IPS DF 6.9 (cell line): ENCODE measurements at places on chromosomes 3 and 15.

GRCh38 chr3:64170270-64170669 is 55.0 kb downstream of the PRICKLE2 start:
- H3K4me3 ChIP-seq, result no peak overlapping the region
- no peak overlapping the region for H3K27ac ChIP-seq
- DNase-seq, result no peak
- H3K4me1 ChIP-seq, result no peaks in the 10 kb centered on the region
- no peaks in the 10 kb centered on the region for H3K27me3 ChIP-seq

GRCh38 chr15:60583194-60583593 is 104.3 kb upstream of the ICE2 start:
- H3K4me1 ChIP-seq, result no peaks in the 10 kb centered on the region
- H3K36me3 ChIP-seq, result no peaks in the 10 kb centered on the region
- H3K27me3 ChIP-seq, result no peaks in the 10 kb centered on the region; the same call in 1 of the 2 replicates
- no peak overlapping the region for H3K4me3 ChIP-seq
- no peak for DNase-seq

DNA sequence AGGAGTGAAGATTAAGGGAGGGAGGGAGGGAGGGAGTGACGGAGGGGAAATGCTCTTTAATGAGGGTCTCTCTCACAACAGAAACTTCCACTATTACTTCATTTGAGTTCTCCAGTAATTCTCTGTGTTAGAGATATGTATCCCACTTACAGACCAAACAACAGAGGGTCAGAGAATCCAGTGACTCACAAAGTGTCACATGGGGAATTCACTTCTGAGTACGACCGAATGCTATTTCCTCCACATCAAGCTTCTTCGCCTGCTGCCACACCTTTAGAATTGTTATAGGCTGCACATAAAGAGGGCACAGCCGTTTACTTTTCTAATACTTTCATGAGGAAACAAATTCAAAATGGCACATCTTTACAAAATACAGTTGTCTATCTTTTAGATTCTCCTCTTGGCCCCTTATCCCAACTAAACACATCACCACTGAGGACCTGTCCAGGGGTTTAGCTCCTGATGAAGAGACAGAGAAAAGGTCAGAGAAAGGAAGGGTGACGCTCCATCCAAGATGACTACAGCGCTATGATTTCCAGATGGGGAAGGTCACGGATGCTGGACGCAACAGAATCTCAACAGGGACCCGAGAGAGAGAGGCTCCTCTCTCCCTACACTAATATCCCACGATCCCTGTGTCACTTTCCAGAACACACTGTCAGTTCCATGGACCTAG is 119.0 kb downstream of the XXYLT1 start:
- no peak overlapping the region for H3K27ac ChIP-seq
- H3K36me3 ChIP-seq, result no peaks in the 10 kb centered on the region
- no peaks in the 10 kb centered on the region for H3K27me3 ChIP-seq

DNA sequence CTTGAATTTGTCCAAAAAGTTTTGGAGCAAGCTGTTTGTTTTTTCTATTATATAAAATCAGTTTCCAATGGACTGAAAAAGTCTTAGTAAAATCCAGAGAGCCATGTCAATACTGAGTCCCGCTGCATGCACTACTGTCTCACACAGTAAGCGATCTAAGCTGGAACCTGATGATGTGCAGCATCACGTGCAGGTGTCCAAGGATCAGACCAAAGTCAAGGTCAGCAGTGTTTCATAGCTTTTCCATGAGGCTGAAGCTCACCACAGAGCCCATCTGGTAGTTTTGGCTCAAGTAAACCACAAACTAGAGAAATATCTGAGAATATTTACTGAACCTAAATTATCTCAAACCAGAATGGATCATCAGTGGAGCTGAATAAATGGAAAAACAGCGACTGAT is 784.0 kb upstream of the SEMA6D start:
- H3K4me1 ChIP-seq, result no peaks in the 10 kb centered on the region
- no peak for DNase-seq
- no peak overlapping the region for H3K27ac ChIP-seq
- H3K4me3 ChIP-seq, result no peak overlapping the region
- no peaks in the 10 kb centered on the region for H3K27me3 ChIP-seq

DNA sequence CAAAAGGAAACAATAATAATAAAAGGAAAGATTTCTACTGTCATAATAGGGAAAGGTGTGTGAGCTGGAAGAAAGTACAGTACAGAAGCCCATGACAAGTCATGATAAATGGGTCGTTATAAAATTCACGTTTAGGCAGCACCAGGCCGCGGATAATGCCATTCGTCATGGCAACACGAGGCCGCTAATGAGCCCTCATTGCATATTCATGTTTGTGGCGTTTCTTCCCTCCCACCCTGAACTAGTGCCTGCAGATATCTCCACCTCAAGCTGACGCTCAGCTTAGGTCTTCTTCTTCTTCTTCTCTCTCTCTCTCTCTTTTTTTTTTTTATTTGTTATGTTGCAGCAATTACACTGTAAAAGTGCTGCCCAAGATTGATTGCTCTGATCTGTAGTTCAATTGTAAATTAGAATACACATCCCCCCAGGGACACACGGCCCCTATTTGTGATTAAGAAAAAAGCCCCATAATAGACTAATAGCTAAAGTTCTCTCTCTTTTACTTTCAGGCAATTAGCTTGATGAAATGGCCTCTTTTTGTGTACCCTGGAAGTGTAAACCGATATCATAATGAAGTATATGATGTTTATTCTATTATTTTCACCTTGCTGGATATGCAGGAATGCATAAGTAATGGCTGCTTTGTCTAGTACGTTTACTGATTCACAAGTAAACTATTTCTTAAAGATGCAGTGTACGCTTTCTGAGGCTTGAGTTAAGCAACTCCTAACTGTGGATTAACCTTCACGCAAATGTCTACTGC is 61.9 kb upstream of the NR2F2 start:
- H3K4me3 ChIP-seq, result no peak overlapping the region
- no peaks in the 10 kb centered on the region for H3K36me3 ChIP-seq
- no peak for DNase-seq

GRCh38 chr3:14761121-14761672 is 57.6 kb upstream of the FGD5 start:
- H3K27me3 ChIP-seq, result no peaks in the 10 kb centered on the region
- no peaks in the 10 kb centered on the region for H3K4me1 ChIP-seq
- no peaks in the 10 kb centered on the region for H3K36me3 ChIP-seq

DNA sequence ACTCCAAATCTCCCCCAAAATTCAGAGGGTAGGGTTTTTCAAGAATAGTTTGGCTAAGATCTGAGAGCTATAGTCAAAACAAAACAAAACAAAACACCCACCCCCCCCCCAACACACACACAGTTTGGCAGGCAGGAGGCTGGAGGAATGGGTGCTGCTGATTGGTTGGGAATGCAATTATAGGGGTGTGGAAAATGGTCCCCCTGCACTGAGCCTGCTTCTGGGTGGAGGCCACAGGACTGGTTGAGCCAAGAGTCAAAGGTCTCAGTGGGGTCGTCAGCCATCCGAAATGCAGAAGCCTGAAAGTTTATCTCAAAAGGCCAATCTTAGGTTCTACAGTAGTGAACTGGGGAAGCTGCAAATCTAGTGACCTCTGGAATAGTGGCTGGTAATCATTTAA is 2.5 kb upstream of the HACD2 start:
- H3K4me3 ChIP-seq, result no peak overlapping the region
- no peak for DNase-seq
- no peak overlapping the region for H3K27ac ChIP-seq

DNA sequence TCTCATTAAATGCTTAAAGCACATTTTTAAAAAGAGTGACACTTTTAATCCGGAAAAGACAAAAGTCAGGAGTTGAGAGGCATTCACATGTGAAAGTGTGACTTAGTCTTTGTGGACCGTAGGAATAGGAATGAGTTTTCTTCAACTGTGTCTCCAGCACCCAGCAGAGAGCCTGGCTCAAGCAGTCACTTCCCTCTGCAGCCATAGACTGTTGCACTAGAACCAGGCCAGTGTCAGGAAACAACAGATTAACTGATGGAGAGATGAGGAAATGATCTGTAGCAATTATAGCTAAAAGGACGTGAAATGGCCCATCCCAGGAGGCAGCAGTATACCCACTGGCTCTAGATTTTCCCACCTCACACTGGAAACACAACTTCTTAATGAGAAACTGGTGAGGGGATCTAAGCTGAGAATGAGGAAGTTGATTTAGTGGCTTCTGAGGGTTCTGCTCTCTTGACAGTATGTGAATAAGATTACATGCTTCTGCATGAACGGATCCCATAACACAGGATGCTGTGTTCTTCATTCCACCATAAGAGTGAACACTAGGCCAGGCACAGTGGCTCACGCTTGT is 19.8 kb downstream of the CFAP92 start:
- no peak for DNase-seq
- no peak overlapping the region for H3K4me3 ChIP-seq
- H3K36me3 ChIP-seq, result no peaks in the 10 kb centered on the region
- H3K27ac ChIP-seq, result no peak overlapping the region

DNA sequence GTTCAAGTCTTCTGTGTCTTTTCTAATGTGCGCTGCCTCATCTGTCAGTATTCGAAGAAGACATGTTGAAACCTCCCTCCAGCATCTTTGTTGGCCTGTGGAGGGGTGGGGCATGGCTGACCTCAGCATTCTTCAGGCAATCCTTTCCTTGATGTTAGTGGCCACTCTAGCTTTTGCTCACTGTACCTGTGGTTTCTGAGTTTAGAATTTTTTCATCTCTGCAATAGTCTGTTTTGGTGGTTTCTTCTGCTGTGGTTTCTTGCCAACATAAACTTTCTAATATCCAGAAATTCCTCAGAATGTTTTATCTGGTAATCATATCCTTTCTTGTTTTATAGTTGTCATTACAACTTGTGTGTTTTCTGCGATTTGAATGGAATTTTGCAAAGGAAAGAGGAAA is 251.3 kb upstream of the NR2E3 start:
- no peak overlapping the region for H3K4me3 ChIP-seq
- no peak for DNase-seq
- no peaks in the 10 kb centered on the region for H3K27me3 ChIP-seq
- no peaks in the 10 kb centered on the region for H3K36me3 ChIP-seq

DNA sequence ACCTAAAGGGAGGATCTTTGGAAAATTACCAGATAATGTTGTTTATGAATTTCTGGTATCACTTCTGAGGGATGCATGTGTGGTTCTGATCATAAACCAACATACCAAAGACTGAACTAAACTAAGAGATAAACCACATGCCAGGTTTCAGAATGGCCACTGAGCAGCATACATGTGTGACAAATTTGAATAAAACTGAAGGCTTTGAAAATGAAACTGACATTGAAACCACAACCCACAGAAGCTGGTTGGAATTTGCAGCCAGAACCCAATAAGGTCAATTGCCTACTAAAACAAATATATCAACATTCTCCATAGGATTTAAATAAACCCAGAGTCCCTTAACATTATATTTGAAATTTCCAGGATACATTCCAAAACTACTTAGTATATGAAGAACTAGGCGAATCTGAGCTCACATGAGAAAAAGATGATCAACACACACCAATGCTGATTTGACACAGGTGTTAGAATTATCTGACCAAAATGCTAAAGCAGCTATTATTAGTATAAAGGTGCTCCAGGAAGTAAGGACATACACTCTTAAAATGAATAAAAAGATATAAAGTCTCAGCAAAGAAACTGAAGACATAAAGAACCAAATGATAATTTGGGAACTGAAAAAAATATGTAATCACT is 125.0 kb downstream of the ZNF280D start:
- H3K27ac ChIP-seq, result no peak overlapping the region
- H3K4me1 ChIP-seq, result no peaks in the 10 kb centered on the region
- no peaks in the 10 kb centered on the region for H3K36me3 ChIP-seq
- H3K4me3 ChIP-seq, result no peak overlapping the region

DNA sequence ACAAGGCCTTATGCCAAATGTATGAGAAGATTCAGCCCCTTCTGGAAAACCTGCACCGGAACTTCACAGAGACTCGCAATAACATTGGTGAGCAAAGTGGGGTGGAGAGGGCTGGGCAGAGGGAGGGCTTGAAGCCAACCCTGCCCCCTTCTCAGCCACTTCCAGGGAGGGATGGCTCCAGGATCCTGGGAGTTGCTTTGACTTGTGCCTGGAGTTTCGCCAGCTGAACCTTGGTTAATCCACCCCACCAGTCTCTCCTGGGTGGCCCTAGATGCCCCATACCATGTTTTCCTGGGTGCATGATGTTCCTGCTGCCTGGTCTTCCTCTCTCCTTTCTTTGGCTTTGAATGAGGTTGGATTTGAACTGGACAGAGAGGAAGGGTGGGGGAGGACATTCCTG is 10.8 kb downstream of the TBC1D21 start:
- no peak for DNase-seq
- H3K4me3 ChIP-seq, result no peak overlapping the region
- no peaks in the 10 kb centered on the region for H3K4me1 ChIP-seq
- H3K27me3 ChIP-seq, result no peaks in the 10 kb centered on the region
- H3K36me3 ChIP-seq, result no peaks in the 10 kb centered on the region

- no peaks in the 10 kb centered on the region for H3K27me3 ChIP-seq
- H3K4me1 ChIP-seq, result 0 out of 2 replicates have a peak, but pooled peaks cover 1% of the 10 kb centered on the region
- no peak overlapping the region for H3K4me3 ChIP-seq
- no peak overlapping the region for H3K27ac ChIP-seq
Observed at GRCh38 chr3:124907957-124908356, 20.8 kb upstream of the ITGB5 start.

- no peaks in the 10 kb centered on the region for H3K27me3 ChIP-seq
- no peak overlapping the region for H3K27ac ChIP-seq
Observed at GRCh38 chr3:196694941-196695848, 16.9 kb downstream of the CEP19 start.

DNA sequence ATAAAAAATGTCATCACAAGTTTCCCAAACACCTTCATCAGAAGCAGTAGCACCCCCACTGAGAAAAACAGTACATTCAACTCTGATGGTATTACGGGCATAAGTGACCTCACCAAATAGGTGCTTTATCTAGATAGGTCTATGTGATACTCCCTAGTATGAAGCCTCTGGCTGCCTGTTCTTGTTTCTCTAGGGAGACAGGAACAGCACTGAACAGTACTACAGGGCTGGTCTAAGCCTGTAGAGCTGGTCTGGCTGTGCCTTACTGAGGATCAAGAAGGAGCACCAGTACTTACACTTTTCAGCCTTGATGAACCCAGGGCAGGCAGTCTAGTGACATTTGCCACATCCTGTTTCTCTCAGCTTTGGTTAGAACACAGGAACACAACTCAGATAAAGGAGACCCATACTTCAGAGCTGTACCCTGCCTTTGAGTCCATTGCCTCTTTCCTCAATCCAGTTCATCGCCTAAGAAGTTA is 35.9 kb downstream of the OXNAD1 start:
- no peak for DNase-seq
- no peaks in the 10 kb centered on the region for H3K27me3 ChIP-seq
- H3K4me3 ChIP-seq, result no peak overlapping the region
- no peaks in the 10 kb centered on the region; the same call in 1 of the 2 replicates for H3K4me1 ChIP-seq
- H3K27ac ChIP-seq, result peak overlapping the region; percentile 47
- H3K36me3 ChIP-seq, result peaks cover 1% of the 10 kb centered on the region; the same call in 1 of the 2 replicates
